Pancreas (tissue), 10 donors: ENCODE measurements at places on chromosomes 2 and 18. TPM values are rescaled to one million over a fixed set of nuclear protein-coding genes. Genes with fewer than 3 reads are reported as not detected.

Gene MATN3
- total RNA-seq = 0.25 TPM

Gene TMEM17
- total RNA-seq = 2.1 TPM

Gene IL1A
- 0.09 TPM for total RNA-seq

Gene IL36RN
- total RNA-seq = not detected

Gene CHRNA1
- total RNA-seq = 0.14 TPM

Gene IL36A
- not detected for total RNA-seq

Gene POTEJ
- 0.06 TPM for total RNA-seq

Gene SPOPL
- total RNA-seq = 18.5 TPM

Gene EIF4E2
- total RNA-seq = 19.2 TPM

Gene ZNF638
- total RNA-seq = 35.4 TPM

Gene FECH
- 10.2 TPM for total RNA-seq

Gene ERFE
- total RNA-seq = 0.14 TPM

Gene EVX2
- total RNA-seq = not detected

Gene SERPINB5
- not detected for total RNA-seq

Gene SIGLEC15
- 0.18 TPM for total RNA-seq

Gene STON1
- 2.5 TPM for total RNA-seq

Gene CAPN10
- 8.6 TPM for total RNA-seq

Gene HOXD3
- 0.24 TPM for total RNA-seq

Gene TIMM21
- total RNA-seq = 12.5 TPM

Gene CD8B2
- total RNA-seq = not detected

Gene SLC38A11
- 2.6 TPM for total RNA-seq

Gene TDRD15
- not detected for total RNA-seq

Gene IL18RAP
- 0.41 TPM for total RNA-seq

Gene IMPACT
- 18.0 TPM for total RNA-seq

Gene UPP2
- total RNA-seq = not detected

Gene TUBB8B
- total RNA-seq = not detected

Gene MDH1B
- 1.6 TPM for total RNA-seq

Gene UCN
- total RNA-seq = 0.85 TPM

Gene ATP6V1C2
- 0.09 TPM for total RNA-seq

Gene CPLX4
- total RNA-seq = not detected

Gene ACTG2
- 1.3 TPM for total RNA-seq

Gene ZNF385B
- 0.39 TPM for total RNA-seq

Gene ERICH2
- 0.49 TPM for total RNA-seq

Gene CYP26B1
- 0.16 TPM for total RNA-seq

Gene SPC25
- 1.4 TPM for total RNA-seq

Gene SLC16A14
- 2.3 TPM for total RNA-seq

Gene ICA1L
- 3.1 TPM for total RNA-seq

Gene CPS1
- total RNA-seq = 0.78 TPM

Gene MC4R
- total RNA-seq = not detected

Gene CHMP1B
- 10.4 TPM for total RNA-seq

Gene EIF2AK3
- 34.8 TPM for total RNA-seq

Gene FSHR
- total RNA-seq = not detected

Gene UGT1A4
- not detected for total RNA-seq

Gene MAB21L4
- total RNA-seq = 0.70 TPM

Gene DLGAP1
- 0.28 TPM for total RNA-seq

Gene G6PC2
- total RNA-seq = 16.3 TPM

Gene CAPN14
- not detected for total RNA-seq
